ENCODE measurements at places on chromosomes 6 and 20. TPM values are rescaled to one million over a fixed set of nuclear protein-coding genes. Genes with fewer than 3 reads are reported as not detected.

DNA sequence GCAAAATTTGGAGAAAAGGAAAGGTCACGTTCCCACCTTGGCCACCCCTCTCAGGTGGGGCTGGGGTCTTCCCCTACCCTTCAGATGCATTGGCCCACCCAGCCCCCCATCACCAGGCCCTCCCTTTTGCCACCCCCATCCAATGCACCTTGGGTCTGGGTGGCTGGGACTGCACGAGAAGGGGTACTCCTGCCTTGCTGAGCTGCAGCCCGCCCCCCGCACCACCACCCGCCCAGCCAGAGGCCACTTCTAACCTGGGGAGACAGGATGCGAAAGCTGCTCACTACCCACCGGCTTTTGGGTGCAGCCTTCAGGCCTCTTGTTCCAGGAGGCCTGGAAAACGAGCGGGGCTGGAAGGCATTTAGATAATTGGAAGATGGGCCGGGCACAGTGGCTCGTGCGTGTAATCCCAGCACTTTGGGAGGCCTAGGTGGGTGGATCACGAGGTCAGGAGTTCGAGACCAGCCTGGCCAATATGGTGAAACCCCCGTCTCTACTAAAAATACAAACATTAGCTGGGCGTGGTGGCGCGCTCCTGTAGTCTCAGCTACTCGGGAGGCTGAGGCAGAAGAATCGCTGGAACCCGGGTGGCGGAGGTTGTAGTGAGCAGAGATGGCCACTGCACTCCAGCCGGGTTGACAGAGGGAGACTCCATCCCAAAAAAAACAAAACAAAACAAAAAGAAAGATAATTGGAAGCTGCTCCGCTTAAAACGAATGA, 1.2 kb upstream of the CDC25B start:
- no peak for DNase-seq

The LAMA2 gene
- total RNA-seq: 0.65 TPM

The YWHAB gene
- 58.3 TPM for total RNA-seq

The CLDN20 gene
- 0.54 TPM for total RNA-seq

The CYP39A1 gene
- 5.1 TPM for total RNA-seq

Data from Daoy (cell line).